ENCODE measurements at places on chromosomes 4 and X. TPM values are rescaled to one million over a fixed set of nuclear protein-coding genes. Genes with fewer than 3 reads are reported as not detected.
A peak's percentile ranks its signal among the peaks of the same experiment; 100 is the strongest.

The PAGE5 gene
- not detected for total RNA-seq

The TCEAL1 gene
- 19.5 TPM for total RNA-seq

The KLKB1 gene
- 0.45 TPM for total RNA-seq

The IRF2 gene
- 12.7 TPM for total RNA-seq

The PHOX2B gene
- total RNA-seq, result 0.18 TPM

The CDS1 gene
- 28.9 TPM for total RNA-seq

The TENM3 gene
- total RNA-seq, result 163 TPM

The SFRP2 gene
- 3.7 TPM for total RNA-seq

GRCh38 chr4:184143770-184144564 lies 73.7 kb downstream of the ENPP6 start:
- no peak for DNase-seq

- no peak for DNase-seq
These were observed 19.9 kb downstream of the FGFRL1 start for GRCh38 chr4:1031346-1031745.

DNA sequence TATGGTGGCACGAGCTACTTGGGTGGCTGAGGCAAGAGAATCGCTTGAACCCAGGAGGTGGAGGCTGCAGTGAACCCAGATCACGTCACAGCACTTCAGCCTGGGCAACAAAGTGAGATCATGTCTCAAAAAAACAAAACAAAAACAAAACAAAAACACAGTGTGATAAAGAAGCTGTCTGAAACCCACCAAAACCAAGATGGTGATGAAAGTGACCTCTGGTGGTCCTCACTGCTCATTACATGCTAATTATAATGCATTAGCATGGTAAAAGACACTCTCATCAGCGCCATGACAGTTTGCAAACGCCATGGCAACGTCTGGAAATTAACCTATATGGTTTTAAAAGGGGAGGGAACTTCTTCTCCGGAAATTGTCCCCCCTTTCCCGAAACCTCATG lies 29.4 kb upstream of the OPHN1 start:
- no peak for DNase-seq

- no peak for DNase-seq
These were observed 265.3 kb downstream of the HNRNPD start for GRCh38 chr4:82108506-82108905.

GRCh38 chr4:143625632-143626031 lies 74.8 kb downstream of the FREM3 start:
- no peak for DNase-seq

DNA sequence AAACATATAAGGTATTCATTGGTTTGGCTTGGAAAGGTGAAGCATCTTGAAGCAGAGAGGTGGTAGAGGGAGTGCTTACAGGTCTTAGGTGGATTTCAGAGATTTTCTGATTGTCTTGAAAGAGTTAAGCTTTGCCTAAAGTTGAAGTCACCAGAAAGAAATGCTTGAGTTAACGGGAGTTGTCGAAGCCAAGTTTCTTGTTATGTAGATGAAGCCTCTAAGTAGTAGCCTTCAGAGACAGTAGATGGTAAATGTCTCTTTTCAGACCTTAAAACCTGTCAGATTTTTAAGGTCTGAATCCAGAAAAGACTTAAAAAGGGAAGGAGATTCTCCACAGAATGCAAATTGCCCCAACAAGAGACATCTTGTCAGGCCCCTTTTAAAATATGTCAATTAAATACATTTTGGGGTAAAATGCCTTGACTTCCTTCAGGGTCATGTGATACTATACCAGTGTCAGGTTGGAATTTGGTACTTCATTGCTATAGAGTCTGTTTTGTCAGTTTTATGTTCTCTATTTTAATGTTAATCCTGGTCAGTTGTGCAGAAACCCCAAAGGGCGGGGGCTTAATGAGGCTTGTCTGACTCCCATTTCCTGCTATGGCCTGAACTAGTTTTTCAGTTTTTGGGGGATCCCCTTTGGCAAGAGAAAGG lies 81.0 kb downstream of the PCDH18 start:
- no peak for DNase-seq

- DNase-seq, result no peak
These were observed 239.5 kb upstream of the TET2 start for GRCh38 chr4:104907074-104907649.

DNA sequence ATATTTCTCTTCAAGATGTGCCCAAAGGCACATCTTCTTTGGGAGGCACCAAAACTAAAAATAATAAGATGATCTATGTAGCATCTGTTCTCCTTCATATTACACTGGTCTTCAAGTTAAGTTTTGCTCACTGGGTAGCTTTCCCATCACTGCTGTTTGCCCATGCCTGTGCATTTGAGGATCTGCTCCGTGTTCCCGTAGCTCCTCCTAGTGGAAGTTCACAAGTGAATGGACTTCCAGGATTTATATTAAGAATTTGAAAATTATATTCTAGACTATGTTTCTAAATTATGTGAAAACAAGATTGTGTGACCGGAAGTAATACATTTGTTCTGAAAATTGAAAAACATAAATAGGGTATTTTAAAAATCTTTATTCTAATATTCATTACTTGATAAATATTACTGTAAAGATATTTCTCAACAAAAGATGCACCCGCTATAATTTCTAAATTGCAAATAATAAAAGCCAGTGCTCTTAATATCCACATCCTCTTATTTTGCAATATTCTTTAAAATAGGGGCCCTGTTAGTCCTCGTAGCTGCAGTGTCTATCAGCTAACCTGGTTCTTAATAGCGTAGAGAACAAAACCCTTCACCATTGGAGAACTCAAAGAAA lies 147.7 kb downstream of the RBM46 start:
- no peak for DNase-seq

GRCh38 chr4:125781651-125782050 lies 466.9 kb downstream of the FAT4 start:
- DNase-seq, result no peak

DNA sequence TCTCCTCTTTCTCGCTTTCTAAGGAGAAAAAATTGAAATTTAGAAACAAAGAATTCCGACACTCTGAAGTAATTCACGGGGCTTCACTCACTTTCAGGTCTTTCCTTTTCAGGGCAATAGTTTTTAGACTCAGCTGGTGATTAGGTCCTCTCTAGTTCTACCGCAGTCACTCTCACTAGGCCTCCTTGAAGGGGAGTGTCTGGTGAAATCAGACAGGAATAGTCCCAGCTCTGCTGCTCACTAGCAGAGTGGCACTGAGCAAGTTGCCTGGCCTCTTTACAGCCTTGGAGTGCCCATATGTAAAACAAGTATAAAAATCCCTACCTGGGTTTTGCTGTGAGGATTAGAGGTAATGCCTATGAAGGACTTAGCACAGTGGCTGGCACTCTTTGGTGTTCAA lies 64.1 kb downstream of the NEUROG2 start:
- no peak for DNase-seq

- no peak for DNase-seq
These were observed 166.5 kb upstream of the PCDH7 start for GRCh38 chr4:30553706-30554105.

- no peak for DNase-seq
These were observed 54.2 kb downstream of the SPATA18 start for GRCh38 chr4:52105276-52105675.

- DNase-seq, result no peak
These were observed 851.4 kb upstream of the AGA start for GRCh38 chr4:178293601-178294000.

DNA sequence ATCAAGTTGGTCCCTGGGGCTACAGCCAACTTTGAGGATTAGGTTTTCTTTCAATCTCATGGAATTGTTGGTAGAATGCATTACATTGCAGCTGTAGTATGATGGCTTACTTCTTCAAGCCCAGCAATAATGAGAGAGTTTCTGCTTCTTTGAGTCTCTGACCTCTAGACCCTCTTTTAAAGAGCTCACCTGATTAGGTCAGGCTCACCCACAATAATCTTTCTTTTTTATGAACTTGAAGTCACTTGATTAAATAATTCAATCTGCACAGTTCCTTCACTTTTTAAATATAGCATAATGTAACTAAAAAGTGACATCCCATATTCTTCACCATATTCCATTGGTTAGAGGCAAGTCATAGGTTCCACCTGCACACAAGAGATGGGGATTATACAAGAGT lies 547.5 kb upstream of the CT83 start:
- no peak for DNase-seq

DNA sequence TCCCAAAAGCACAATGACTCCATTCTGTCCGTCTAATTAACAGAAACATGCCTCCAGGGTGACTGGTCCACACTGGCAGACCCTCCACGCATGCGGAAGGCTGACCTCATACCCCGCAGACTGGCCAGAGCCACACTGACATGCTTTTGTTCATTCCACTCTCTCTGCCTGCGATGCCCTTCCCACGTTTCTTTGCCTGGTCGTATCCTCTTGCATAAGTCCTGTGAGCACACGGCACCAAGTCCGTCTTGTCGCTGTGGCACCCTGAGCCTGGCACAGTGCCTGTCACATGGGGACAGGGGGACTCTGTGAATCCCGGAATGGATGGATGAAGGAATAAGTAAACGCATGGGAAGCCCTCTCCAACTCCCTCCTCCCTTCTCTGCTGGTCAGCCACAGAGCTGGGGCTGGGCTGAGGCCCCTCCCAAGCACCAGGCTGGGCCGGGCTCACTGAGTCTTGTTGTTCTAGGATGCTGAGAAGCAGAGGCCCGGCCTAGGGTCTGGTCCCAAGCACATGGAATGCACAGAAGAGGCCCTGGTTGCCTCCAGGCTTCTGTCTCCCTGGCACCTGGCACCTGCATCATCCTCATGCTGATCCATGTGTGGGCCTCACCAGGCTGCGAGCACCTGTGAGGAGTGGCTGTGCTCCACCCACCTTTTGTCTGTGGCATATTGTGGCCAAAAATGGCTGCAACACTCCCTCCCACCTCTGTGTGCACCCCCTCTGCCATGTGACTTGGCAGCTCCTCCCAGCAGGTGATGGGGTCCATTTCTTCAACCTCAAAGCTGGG lies 38.9 kb upstream of the C4orf50 start:
- no peak for DNase-seq

DNA sequence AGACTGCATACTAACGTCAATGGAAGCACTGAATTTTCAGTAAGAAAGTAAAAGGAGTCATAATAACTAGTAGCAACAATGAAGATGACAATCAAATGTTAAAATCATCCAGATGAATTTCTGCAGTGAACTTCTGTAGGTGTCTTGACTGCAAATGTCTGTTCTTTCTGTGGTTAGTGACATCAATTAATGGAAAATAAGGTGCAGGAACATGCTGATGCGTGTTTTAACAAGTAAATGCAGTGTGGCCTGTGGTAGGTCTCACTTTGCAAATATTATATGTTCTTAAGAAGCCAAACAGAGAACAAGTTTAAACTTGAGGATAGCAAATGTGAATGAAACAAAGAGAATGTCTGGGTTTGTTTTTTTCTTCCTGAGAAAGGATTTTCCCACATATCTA lies 2.6 kb upstream of the DTHD1 start:
- DNase-seq, result no peak

GRCh38 chr4:6658597-6659075 lies 18.2 kb downstream of the MRFAP1 start:
- DNase-seq, result peak; percentile 53
